ENCODE measurements at places on chromosomes 1 and 21.
A peak's percentile ranks its signal among the peaks of the same experiment; 100 is the strongest.

DNA sequence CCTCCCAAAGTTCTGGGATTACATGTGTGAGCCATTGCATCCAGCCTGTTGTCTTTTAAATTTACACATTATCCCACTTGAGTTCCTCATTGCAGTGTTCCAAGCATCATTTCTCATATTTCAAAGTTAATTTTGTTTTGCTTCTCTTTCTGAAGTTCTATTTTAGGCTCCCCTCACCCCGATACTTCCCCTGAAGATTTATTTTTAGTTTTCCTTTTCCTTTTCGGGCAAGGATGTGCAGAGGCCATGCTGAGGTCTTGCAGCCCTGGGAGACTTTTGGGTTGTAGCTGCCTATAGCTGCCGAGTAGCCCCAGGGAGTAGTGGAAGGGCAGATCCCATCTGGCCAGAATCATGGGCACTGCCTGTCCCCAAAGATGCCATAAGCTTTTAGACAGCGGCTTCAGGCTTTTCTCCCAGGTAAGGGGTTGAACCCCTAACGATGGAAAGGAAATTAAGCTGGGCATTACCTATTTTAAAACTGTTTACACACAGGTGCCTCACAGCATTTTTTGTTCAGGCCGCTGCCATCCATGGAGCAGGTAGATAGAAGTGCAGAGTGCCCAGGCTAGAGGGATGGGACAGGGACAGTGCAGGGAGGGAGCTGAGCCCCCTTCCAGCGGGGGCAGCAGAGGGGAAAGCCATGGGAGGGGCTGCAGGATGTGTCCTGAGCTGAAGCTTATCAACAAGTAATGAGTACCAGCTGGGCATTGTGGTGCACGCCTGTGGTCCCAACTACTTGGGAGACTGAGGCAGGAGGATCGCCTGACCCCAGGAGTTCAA, 15.9 kb downstream of the PSEN2 start:
- DNase-seq, result no peak

GRCh38 chr1:64163970-64164369, 39.5 kb upstream of the UBE2U start:
- no peak for DNase-seq

GRCh38 chr21:27831177-27831576, 864.3 kb upstream of the ADAMTS5 start:
- DNase-seq, result no peak

DNA sequence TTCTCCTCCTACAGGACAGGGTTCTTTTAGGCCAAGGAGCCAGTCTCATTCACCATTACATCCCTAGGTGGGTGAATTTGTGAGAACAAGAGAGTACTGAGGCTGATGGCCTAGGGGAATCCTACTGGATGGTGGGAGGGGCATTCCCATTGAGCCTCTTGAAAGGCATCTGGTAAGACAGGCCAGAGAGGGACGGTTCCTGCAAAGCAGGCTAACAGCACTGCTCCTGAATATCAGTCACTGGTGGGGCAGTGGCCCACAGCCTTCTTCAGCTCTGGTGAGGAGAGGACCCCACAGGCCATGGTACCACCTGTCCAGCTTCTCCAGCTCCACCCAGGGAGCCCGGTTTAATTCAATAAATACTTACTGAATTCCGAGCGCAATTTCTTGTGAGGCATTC, 125.9 kb upstream of the EDN2 start:
- no peak for DNase-seq

DNA sequence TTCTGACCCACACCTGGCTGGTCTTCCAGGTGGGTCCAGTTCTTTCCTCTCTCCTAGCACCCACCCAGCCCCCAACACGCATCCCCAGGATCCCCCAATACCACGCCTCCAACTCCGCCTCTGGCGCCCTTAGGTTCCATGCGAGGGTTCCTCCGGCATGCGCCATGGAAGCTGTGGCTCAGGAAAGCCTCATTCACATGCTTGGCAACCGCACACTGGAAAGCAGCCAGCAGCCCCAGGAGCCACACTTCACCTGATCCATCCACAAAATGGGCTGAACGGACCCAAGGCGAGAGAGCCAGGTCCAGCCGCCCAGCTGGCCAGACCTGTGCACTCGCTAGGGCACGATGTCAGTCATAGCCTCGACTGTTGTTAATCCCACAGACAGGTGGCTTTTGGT, 161.2 kb downstream of the PSMG1 start:
- DNase-seq, result no peak

DNA sequence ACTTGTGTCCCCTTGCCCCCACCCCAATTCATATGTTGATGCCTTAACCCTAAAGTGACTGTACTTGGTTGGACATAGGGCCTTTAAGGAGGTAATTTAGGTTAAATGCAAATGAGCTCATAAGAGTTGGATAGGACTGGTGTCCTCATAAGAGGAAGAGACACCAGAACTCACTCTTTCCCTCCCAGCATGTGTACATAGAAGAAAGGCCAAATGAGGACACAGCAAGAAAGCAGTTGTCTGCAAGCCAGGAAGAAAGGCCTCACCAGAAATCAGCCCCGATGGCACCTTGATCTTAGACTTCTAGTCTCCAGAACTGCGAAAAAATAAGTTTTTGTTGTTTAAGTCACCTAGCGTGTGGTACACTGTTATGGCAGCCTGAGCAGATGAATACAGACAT, 45.5 kb downstream of the RAB3GAP2 start:
- no peak for DNase-seq

GRCh38 chr1:40760984-40761383, 22.6 kb upstream of the KCNQ4 start:
- no peak for DNase-seq

DNA sequence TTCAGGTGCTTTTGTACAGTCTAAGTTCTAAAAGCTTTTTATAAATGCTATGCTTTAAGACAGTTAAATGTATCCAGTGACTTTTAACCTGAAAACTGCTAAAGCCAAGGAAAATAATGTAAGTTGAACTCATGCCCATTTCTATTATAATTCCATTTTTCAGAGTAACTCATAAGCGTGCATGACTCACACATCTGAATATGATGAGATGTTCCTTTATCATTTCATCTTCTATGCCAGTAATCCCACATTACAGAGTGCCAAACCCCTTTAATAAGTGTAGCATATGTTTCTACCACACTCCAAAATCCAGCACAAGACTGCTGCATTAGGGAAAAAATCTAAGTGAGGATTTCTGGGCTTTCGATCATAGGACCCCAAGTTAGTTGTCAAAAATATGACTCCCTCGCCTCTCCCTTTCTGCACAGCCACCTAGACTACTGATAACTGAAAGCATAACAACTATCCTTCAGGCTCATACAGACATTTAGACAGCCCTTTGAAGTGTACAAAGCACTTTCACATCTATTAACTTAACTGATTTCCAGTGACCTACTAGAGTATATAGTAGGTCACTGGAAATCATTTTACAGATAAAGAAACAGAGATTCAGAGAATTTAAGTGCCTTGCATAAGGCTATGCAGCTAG, 45.3 kb downstream of the JAK1 start:
- no peak for DNase-seq

DNA sequence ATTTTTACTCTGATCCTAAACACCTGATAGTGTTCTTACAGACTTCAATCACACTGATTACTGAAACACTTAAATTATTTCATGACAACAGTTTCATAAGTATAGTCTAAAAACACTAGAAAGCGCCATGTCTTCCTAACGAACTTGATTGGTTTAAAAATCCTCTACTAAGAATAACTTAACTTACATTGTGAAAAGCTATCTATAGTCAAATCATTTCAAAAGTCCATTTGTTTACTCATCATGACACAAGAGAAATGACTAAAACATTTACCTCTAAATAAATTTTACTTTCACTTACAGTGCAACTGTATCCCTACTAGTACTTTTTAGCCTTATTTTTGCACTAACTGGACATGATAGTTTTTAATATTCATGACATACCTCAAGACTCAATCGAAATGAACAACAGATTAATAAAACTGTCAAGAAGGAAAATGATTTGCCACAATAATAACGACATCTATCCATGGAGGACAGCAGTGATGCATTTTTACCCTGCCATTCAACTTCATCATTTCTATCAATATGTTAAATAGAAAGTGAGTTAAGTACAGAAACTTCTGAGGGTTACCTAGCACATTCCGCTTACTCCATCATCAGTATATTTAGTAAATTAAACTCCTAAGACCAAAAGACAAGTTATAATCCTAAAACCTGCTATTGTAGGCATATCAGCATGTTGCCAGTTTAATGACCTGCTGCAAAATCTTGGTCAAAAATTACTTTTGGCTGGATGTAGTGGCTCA, 38.4 kb downstream of the AHCTF1 start:
- DNase-seq, result no peak

DNA sequence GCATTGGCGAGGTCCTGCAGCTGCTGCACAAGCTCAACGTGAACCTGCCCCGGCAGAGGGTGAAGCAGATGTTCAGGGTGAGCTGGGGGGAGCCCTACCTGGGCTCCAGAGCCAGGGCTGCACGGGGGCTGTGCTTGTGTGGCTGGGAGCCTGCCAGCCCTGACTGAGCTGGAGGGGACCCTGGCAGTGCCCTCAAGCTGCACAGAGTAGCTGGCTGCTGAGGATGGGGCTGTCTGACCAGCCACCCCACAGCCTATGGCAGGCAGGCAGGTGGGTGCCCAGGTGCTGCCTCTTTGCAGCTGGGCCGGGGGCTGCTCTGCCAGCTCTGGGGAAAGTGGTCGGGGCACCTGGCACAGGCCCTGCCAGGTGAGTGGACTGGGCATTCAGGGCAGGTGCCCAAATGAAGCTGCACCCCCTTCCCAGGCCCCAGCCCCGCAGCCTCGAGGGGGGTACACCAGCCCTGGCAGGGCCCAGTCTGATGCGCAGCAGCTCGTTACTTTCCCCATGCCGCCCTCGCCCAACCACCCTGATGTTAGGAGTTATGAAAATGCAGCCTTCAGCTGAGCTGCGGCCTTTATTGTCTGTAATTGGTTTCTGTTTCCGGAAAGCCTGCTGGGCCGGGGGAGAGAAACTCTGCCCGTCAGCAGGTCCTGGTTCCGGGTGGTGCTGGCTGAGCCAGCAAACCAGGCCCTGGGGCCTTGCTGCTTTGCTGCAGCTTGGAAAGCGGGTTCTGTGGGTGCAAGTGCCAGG, 4.3 kb downstream of the PLCH2 start:
- DNase-seq, result no peak

DNA sequence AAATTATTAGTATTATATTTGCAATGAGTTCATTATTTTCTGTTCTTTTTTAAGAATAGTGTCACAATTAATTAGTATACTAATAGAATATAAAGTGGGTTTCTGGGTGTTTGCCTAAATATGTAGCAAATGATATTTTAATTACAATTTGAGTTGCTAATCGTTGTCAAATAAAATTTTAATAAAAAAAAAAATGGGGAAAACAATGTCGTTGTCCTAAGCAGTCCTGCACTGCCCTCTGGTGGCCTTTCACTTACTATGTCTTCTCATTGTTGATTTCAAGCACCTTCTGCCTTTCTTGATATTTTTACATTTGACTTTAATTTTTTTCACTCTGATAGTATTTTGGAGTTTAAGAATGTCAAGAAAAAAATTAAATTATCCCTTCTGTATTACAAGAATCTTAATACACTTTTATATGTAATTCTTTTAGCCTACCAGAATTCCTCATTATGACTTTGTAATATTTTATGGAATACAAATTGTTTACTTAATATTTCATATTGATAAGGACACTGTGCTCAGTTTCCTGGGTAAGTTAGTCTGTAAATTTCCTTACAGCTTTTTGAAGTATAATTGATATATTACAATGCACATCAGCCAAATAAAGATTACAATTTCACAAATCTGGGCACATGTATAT, 104.5 kb upstream of the FMN2 start:
- no peak for DNase-seq

DNA sequence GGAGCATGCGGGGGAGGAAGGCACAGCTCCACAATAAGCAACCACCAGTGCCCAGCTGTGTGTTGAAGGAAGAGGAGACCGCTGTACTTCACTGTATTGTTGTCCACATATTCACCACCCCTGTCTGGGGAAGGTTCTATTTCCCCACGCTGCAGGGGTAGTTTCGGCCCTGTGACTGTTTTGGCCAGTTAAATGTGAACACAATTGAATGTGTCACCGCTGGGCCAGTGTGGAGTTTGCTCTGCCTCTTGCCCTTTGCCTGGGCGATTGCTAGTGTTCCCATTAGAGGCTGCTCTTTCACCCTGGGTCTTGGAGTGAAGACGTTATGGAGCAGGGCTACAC, 32.6 kb downstream of the UBE4B start:
- no peak for DNase-seq

GRCh38 chr1:238624776-238625175, 734.1 kb upstream of the ZP4 start:
- DNase-seq, result no peak

DNA sequence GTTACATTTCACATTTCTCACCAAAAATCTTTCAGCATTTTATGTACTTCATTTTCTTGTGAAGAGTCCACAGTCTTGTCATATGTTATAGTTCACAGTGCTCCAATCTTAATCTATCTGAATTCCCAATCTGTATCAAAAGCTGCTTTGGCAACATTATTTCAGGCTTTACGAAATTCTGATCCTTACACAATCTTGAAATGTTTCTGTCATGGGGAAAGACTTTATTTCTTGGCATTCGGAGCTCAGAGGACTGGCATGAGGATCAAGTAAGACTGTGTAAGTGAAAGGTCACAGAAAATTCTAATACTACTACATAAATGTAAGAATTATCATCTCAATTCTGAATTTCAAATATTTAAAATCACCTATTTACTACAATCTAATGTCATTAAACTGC, 2.0 kb downstream of the USP33 start:
- DNase-seq, result no peak

DNA sequence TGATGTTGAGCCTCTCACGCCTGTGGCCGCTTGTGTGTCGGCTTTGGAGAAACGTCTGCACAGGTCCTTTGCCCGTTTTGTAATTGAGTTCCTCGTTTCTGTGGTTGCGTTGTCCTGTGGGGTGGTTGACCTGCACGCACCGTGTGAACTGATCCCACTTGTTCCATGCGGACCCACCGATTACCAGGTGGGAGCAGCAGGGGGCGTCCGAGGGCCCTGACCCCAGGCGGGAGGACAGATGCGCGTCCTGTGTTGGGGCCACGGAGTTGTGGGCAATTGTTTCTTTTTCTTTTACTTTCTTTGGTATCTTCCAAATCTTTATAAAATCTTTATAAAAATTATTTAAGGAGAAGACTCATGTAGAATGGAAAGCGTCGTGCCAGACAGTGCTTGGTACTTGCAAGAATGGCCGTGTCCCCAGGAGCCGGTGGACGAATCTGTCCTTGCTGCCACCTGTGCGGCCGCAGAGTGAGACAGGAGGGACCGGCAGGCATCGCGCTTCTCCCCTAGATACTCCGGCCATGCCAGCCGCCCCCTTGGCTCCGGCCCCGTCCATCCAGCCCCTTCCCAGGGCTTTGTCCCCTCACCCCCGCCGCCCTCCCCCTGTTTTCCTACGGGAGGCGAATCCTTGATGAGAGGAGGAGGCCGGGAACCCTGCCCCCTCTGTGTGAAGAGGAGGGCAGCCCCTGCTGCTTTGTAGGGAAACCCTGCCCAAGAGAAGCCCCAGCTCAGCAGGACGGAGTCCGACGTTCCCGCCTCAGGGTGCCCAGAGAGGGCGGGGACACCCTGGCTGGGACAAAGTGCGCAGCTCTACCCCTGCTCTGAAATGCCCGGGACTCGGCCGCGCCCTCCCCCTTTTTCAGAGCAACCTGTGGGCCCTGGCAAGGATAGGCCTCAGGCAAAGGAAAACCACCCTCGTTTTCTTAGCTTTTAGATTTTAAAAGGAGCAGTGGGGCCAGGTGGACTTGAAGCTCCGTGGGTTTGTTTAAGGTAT, 41.7 kb downstream of the PRKCZ start:
- peak; percentile 3 for DNase-seq
